ENCODE measurements at places on chromosomes 7 and 10.

GRCh38 chr10:1170867-1171180 is 114.6 kb downstream of the WDR37 start:
- no peak for DNase-seq

DNA sequence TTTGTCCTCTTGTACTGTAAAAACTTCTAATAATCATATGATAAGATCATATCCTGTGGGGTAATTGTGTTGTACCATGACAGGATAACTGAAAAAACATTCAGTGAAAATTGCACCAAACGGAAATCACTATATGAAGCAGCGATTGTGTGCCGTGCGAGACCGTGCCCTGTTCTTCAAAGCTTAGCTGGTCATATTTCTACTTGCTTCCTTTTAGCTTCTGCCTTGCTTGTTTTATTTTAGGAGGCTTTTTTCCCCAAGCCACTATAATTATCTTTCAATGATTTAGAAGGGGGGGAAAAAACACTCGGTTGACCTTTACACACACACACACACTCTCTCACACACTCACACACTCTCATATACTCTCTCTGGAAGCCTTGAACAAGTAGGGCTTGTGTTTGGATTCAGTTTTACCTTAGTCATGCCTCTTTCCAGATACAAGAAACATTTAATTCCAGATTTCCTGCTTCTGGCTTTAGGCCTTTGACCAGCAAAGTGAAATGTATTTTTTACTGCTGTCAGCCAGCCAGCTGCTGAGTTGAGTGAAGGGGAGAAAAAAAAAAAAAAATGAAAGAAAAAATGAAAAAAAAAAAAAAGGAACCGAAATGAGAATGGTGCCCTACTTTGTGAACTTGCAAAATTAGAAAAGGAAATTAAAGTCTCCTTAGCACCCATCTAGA is 181.4 kb downstream of the ARID5B start:
- DNase-seq: no peak

GRCh38 chr10:70674560-70675495 is 2.5 kb downstream of the ADAMTS14 start:
- no peak for DNase-seq

DNA sequence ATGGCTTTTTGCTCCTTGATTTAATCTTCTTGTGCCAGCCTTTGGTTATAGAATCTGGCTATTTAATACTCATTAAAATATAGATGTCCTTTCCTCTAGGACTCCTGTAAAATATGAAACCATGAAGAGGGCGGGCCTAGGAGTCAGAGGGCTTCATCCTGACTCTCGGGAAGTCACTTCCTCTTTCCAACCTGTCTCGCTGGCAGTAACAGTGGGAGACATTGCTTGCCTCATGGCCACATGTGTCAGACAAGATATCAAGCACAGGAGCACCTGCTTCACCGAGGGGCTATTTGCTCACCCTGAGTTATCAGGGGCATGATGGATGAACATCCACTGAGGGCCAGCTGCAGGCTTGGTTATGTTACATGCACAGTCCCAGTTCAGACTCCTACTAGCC is 31.0 kb downstream of the SLIT1 start:
- DNase-seq: no peak

DNA sequence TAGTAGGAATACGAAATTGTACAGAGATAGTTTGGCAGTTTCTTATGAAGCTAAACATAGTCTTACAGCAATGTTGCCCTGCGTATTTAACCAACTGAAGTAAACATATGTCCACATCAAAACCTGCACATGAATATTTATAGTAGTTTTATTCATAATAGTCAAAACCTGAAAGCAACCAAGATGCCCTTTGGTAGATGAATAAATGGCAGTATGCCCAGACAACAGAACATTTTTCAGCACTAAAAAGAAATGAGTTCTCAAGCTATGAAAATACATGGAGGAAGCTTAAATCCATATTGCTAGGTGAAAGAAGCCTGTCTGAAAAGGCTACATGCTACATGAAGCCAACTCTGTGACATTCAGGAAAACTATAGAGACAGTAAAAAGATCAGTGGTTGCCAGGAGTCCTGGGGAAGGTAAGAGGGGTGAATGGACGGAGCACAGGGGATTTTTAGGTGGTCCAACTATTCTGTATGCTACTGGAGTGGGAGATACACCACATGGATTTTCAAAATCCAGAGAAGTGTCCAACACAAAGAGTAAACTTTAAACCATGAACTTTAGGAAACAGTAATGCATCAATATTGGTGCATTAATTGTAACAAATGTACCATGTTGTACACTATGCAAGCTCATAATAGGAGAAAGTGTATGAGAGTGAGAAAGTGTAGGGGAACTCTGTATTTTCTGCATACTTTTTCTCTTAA is 17.6 kb downstream of the GPRIN2 start:
- no peak for DNase-seq

GRCh38 chr10:49746626-49747302 is 15.4 kb downstream of the OGDHL start:
- DNase-seq: no peak

DNA sequence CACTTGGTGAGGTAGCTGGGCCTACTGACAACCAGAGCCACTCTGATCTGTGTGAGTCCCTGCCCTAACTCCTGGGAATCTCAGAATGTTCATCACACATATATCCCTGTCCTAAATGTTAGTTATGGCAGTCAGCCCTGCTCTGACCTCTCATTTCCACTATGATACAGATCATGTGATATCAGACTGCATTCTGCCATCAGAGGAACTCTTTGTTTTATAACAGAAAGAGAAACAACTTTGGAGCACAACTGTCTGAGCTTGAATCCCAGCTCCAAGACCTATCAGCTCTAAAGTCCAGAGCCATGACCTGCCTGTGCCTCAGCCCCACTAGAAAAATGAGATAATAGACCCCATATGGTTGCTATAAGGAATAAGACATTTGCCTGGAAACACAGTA is 54.6 kb upstream of the ABCB4 start:
- DNase-seq: no peak

- DNase-seq: no peak
Observed at GRCh38 chr10:7272008-7272407, 138.8 kb downstream of the SFMBT2 start.
